Prostate gland (tissue), 2 donors: ENCODE measurements at places on chromosomes 5 and 9. TPM values are rescaled to one million over a fixed set of nuclear protein-coding genes. Genes with fewer than 3 reads are reported as not detected.

- no peak for DNase-seq
Observed at GRCh38 chr5:172757394-172758010, 13.5 kb downstream of the DUSP1 start.

Gene DMGDH
- total RNA-seq, result 0.77 TPM

GRCh38 chr9:14349146-14349446 is 35.2 kb upstream of the NFIB start:
- no peak for DNase-seq

DNA sequence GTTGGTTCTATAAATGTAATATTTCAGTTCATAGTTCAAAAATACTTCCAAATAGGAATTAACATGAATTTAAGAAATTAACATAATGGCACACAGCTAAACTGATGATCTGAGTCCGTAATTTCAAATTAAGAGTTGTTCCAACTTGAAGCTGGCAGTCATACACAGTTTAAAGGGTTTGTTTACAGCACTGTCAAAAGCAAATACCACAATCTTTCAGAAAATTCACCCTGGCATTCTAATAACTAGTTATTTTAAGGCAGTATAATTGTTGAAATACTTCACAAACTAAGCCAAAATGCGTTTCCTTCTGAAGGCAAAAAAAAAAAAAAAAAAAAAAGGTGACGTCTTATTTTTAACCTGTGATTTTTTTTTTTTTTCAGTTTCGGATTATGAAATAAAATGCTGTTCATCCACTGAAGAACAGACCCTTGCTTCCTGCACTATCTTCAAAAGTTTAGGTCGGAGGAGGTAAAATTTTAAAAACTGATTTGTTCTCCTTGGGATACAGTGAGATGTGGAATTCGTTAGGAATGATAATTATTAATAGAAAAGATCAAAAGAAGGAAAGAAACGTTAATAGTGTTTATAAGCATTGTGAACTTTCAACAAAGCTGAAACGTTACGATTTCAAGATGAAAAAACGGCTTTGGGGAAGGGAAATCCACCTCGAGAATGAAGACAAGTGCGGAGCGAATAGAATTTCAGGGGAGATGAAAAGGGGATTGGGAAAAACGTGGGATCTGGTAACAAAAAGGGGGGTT is 850 bp downstream of the IL6ST start:
- DNase-seq, result no peak

DNA sequence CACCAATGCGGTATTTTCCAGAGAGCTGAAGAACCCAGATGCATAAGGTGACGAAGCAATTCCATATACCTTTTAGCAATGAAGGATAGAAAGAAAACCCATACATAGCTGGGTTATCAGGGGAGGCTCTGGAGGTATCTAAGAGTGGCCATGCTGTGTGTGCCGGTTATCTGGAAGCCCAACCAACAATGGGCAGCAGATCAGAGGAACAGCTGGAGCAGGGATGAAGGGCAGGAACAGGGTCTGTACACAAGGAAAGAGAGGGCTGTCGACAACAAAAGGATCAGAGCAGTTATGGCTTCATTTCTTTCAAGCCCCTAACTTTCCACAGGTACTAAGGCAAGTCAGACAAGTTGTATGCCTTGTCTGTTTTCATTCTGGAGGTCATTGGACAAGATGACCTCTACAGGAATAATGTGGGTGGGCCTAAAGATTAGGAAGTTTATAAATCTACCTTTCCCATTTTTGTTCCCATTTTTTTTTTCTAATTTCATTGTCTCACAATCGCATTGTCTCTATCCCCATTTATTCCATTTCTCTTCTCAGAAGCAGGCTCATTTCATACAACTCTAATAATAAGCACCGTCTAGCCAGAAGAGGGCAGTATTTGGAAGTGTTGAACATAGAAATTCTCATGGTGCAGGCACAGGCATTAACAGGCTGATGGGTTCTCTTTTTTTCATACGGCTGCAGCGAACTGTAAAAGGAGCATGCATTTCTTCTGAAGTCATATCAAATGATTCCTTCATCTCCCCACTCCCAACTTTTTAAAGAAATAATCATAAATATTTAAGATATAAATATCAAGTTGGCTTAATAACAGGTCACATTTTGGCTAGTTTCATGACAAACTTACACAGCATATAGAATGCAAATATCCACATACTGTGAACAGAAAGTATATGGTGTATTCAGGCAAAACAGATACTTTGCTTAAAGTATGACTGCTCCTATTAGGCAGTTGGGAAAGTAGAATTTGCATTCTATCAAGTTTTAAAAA is 63.5 kb downstream of the ZNF474 start:
- peak; percentile 67 for DNase-seq

DNA sequence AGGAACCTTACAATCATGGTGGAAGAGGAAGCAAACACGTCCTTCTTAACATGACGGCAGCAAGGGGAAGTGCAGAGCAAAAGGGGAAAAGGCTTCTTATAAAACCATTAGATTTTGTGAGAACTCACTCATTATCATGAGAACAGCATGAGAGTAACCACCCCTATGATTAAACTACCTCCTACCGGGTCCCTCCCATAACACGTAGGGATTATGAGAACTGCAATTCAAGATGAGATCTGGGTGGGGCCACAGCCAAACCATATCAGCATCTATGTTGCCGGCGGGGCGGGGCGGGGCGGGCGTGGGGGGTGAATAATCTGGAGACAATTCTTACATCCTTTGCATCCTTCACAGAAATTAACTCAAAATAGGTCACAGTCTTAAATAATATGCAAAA is 58.8 kb upstream of the GFPT2 start:
- no peak for DNase-seq

DNA sequence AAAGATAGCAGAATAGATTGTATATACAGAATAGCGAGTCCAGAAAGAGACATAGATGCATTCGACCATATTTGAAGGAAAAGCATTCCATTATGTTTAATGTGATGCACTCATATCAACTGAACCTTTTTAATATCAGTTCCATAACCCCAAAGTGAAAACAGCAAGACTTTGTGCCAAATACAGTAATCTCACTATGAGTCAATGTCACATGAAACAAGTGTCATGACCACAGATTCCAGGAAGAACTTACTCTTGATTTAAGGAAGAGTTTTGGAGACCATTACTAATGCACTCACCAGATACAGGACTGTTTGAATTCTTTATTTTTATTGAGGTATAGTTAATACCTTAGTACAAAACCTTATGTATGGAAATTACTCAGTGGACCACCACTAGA is 220.5 kb downstream of the SH3GL2 start:
- DNase-seq, result no peak

DNA sequence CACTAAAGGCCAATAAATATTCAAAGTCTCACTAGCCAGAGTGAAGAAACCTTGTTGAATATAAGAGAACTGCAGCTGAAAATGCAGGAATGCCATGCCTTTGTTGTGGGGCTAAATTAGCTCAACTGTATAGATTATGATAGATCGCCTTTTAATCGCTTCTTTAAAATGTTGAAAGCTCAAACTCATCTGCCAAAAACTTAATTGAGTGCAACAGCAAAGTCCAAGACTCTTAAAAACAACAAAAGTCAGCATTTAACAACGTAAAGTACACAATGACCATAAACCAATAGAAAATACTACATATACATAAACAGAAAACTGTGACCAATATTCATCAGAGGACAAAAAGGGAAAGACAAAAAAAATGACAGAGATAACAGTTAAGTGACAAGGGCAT is 585.0 kb upstream of the CDH6 start:
- DNase-seq, result no peak

Gene LRRC19
- not detected for total RNA-seq

Gene SHROOM1
- total RNA-seq, result 62.1 TPM

- DNase-seq, result no peak
Observed at GRCh38 chr9:110029429-110029955, 178.5 kb downstream of the C9orf152 start.

Gene PTGDS
- 5,242 TPM for total RNA-seq

Gene BHMT
- 0.51 TPM for total RNA-seq

GRCh38 chr9:91276513-91276912 is 85.2 kb downstream of the AUH start:
- DNase-seq, result no peak

Gene OR1J1
- not detected for total RNA-seq

DNA sequence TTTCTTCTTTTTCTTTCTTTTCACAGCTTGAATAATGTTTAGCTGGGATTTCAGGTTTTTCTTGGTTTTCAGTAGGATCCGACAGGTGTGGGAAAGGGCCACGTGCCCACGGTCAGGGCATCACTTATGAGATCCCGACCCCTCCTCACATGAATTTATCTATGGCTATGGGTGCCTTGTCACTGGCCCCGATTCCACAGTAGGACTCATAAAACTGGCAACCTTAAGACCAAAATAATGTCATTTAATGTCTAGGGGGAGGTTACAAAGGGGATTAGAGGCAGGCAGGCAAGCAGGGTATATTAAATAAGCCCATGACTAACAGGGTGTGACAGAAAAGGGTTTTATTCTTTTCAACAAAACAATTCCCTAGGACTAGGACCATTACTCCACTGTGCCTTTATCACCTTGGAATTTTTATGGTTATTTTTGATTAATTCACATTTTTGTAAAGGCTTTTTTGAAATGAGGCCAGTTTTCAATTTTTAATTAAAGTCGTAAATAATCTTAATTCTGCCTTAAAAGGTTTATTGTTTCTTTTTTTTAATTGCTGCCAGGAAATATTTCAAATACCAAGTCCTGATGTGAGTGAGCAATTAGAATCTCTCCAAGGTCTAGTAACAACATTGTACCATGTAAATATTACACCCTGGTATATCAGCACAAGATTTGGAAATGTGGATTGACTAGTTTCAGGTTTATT is 370.4 kb downstream of the GLIS3 start:
- DNase-seq, result no peak

Gene GKAP1
- 26.1 TPM for total RNA-seq

Gene SYNPO
- total RNA-seq, result 13.7 TPM
